ENCODE measurements at places on chromosomes 1 and 21.

- no peak for DNase-seq
Measured at GRCh38 chr1:60747353-60747752, 335.0 kb upstream of the NFIA start.

- no peak for DNase-seq
Measured at GRCh38 chr21:44348861-44349260, 4.6 kb upstream of the TRPM2 start.

- peak; percentile 86 for DNase-seq
Measured at GRCh38 chr1:159598196-159598595, 10.6 kb downstream of the APCS start.

DNA sequence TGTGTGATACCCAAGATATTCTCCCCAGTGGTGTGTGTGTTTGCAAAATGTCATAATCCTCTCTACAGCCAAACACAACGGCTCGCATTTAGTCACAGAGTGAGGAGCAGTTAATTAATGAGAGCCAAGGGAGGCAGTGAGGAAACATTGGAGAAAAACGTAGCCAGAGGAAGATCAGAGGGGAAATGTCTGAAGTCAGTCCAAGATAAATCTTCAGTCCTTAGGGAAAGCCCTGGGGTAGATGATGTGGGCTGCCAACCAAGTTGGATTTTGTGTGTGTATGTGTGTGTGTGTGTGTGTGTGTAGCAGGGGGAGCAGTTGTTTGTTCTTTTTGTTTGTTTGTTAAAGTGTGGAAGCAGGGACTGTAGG lies 201.0 kb upstream of the PTBP2 start:
- DNase-seq = no peak

- DNase-seq = no peak
Measured at GRCh38 chr21:46056450-46056903, 41.4 kb upstream of the COL6A2 start.

- no peak for DNase-seq
Measured at GRCh38 chr1:170853302-170853701, 82.0 kb upstream of the MROH9 start.

DNA sequence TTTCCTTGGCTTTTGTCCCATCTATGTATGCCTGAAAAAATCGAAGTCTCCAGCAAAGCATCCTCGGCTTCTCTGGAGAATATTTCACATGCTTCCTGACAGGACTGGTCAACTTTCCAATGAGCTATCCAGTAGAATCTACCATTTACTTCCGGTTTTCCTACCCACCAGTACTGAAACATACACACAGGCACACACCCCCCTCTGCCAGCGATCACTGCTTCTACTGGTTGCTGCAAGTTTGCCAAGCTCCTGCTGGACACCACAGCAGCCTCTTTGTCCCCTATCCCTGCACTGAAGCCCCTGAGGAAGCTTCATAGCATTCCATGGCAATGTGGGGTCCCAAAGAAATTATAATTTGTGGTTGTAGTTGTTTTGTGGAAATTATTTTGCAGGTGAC lies 536.8 kb downstream of the MATN1 start:
- no peak for DNase-seq

GRCh38 chr1:62131093-62131725 lies 63.4 kb upstream of the L1TD1 start:
- peak; percentile 73 for DNase-seq

- peak; percentile 47 for DNase-seq
Measured at GRCh38 chr1:172343240-172344160, 77.0 kb upstream of the C1orf105 start.

DNA sequence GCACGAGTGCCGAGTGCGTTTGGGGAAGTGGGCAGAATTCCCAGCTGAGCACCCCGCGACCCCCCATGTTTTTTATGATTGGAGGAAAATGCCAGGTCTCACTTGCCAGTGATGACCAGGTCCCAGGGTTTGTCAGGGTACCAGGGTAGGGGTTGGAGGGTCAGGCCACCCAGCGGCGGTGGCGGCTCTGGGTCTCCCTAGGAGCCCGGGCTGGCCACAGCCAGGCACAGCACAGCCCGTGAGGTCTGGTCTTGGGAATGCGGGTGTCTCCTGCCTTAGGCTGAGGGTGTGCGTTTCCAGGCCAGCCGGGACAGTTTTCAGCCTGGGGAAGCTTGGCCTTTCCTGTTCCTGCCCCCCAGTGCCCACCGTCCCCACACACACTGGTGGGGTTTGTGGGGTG lies 22.7 kb downstream of the PRKCZ start:
- DNase-seq = no peak

- peak; percentile 93 for DNase-seq
Measured at GRCh38 chr21:41170859-41171609, 3.1 kb downstream of the BACE2 start.

- DNase-seq = peak; percentile 52
Measured at GRCh38 chr1:218249338-218250140, 35.6 kb upstream of the RRP15 start.

GRCh38 chr21:43301409-43302061 lies 125.4 kb downstream of the SIK1 start:
- no peak for DNase-seq

DNA sequence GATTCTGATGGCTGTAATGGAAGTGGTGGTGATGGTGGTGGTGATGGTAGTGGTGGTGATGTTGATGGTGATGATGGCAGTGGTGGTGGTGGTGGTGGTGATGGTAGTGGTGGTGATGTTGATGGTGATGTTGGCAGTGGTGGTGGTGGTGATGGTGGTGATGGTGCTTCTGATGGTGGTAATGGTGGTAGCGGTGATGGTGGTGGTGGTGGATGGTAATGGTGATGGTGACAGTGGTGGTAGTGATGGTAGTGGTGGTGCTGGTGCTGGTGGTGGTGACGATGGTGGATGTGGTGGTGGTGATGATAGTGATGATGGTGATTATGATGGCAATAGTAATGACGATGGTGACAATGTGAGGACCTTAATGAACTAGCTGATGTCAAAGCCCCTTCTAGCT lies 35.6 kb upstream of the LRRC3 start:
- DNase-seq = no peak

Measured in epithelial cell of esophagus (primary cell).